ENCODE measurements at places on chromosomes 16 and 17.
A peak's percentile ranks its signal among the peaks of the same experiment; 100 is the strongest.

GRCh38 chr17:73191443-73192205, 1.2 kb upstream of the COG1 start:
- peak; percentile 45 for DNase-seq

DNA sequence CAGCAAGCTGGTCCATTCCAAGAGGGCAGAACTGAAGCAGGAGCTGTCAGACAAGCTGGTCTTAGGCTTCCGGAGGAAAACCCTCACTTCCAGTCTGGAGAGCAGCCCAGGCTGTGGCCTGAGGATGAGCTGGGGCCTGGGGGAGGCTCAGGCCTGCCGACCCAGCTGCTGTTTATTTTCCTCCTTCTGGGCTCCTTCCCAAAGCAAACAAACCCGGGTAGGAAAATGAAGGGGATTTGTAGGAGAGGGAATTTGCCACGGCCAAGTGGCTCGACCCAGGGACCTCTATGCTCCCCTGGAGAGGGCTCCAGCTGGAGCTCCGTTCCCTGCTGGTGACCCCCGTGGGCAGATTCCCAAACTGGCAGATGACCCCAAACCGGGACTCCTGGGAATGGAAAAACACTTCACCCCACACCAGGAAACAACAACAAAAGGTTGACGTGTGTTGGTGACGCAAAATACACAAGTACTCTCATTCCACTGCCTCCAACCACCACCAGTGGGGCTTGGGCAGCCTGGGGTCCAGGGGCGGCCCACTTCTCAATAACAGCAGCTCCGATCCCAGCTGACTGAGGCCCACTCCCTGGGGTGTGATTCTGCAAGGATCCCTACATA, 8.8 kb downstream of the JUP start:
- DNase-seq = peak; percentile 66

GRCh38 chr16:69798466-69798865, 36.3 kb downstream of the WWP2 start:
- no peak for DNase-seq

DNA sequence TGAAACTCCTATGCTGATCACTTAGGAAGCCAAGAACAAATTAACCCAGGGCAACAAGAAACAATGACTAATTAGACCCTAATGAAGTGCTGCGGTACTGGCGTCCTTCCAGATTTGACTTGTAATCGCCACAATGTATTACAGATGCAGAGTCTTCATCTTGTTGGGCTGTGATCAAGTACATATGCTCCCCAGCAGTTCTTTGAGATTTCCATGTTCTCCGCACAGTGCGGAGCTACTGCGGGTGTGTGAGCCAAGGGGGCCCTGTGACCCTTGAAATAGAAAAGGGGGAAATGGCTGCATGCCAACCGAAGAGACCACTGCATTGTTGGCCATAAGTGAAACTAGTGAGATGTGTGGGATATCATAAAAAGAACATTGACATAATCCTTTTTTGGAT, 469.9 kb downstream of the MAF start:
- no peak for DNase-seq

DNA sequence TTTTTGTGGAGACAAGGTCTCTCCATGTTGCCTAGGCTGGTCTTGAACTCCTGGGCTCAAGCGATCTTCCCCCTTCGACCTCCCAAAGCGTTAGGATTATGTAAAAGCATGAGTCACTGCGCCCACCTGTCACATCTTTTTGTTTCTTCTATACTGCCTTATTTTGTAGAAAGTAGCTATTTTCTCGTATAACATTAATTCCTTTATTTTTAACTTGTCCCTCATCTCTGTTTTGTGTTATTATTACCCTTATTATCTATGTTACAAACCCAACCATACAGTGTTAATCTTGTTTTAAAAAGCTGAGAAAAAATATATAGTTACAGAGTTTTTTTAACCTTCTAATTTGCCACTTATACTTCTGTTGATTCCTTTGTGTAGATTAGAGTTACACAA, 1.4 kb upstream of the TXNDC11 start:
- DNase-seq = no peak

GRCh38 chr17:8961829-8962228, 3.7 kb downstream of the PIK3R5 start:
- no peak for DNase-seq

DNA sequence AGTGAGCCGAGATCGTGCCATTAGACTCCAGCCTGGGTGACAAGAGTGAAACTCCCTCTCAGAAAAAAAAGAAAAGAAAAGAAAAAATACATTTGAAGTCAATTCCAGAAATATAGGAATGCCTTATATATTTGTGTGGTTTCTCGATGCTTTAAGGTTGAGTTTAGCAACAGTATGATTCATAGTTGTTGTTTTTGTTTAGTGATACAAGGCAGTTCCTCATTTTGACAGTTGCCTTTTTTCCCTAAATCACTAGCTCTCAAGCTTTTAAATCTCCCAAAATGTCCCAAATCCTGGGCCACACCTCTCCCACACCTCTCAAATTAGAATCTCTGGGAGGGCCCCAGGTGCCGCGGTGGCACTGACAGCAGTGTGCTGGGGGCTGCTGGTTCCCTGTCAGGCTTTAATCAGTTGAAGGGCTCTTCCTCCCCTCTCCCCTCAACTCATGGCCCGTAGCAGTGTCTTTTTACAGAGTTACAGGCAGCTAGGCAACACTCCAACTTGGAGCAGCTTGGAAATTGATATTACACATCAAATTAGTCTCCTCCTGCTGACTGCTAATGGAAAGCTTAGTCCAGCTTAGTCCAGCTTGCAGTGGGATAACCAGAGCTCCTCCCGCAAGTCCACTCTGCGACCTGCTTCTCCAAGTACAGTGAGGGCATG, 58.4 kb downstream of the EPN2 start:
- no peak for DNase-seq

DNA sequence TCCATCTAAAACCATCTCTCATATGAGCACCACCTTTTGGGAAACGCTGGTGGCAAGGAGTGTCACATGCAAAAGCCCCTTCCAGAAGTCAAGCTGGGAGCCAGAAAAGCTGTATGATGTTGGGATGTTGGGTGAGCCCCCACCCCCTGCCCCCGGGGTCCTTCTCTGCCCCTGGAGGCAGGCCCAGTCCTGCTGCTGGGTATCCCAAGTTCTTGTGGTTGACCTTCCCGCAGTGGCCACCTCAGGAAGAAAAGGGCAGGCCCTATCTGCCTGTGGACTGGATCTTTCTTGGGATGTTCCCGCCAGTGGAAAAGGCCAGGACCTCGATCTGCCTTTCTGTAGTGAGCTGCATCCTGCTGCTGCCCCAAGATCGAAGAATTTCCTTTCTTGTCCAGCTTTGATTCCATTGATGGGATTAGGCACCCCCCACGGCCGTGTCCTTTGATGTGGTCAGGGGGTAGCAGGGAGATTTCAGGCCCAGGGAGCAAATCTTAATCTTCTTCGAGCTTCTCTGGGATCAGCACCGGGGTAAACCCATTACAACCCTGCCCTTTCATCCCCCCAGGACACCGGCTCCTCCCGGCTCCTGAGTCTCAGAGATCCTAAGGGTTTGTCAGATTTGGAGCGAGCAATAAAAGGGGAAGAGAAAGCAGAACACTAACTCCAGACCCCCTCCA, 165.6 kb downstream of the RAB11FIP4 start:
- DNase-seq = no peak

All from urinary bladder (tissue), 4 donors.